ENCODE measurements at places on chromosomes 2 and 18.

- DNase-seq: no peak
Measured at GRCh38 chr2:85661139-85661858, 6.7 kb downstream of the SFTPB start.

DNA sequence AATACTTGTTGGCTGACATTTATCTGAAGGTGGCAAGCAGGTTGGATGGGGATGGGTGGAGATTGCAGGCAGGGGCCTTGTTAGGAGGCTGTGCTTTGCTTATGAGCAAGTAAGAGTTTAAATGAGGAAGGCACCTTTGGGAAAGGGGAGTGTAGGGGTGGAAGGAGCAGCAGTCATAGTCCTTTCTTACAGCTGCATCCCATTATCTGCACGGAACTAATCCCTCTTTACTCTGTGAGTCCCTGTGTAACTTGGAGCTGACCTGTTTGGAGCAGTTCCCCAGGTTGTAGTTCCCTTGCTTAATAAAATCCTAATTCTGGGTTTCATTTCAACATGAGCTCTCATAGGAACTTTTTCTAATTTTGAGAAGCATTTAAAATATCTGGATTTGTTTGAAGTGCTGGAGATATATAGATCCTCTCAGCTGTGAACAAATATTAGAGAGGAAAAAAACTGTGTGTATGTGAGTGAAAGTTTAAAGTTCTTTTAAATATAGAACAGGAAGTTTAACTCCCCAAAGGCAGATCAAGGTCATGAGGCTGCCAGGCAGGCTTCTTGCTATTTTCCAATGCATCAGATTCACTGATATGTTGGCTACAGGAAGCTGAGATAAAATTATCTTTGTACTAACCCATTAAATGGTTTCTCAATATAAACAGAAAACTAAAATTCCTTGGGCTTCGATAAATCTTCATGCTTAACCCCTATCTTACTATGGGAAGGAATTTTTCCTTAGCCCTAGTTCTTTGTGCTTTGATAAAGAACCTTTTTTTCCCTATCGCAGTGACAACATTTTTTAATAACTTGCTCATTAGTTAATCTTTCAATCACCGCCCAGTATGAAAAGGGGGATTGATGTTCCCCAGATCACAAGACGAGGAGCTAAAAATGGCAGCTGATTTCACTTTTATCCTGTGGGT is 104.6 kb upstream of the EML6 start:
- DNase-seq: no peak

DNA sequence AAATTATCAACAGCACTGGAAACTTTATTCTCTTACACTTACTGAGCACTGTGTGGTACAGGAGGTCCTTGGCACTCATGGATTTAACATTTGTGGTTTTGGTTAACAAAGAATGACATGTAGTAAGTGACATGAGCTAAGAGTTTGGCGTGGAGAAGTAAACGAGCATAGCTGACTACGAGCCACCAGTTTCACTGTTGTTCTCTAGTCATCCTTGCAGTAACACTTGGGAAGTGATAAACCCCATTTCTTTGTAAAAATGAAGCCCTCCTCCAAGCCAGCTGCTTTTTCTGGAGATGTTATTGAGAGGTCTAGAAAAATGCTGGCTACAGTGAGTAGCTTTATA is 32.7 kb downstream of the QPCT start:
- DNase-seq: no peak

- peak; percentile 41 for DNase-seq
Measured at GRCh38 chr2:19900931-19901441, 797 bp downstream of the TTC32 start.

DNA sequence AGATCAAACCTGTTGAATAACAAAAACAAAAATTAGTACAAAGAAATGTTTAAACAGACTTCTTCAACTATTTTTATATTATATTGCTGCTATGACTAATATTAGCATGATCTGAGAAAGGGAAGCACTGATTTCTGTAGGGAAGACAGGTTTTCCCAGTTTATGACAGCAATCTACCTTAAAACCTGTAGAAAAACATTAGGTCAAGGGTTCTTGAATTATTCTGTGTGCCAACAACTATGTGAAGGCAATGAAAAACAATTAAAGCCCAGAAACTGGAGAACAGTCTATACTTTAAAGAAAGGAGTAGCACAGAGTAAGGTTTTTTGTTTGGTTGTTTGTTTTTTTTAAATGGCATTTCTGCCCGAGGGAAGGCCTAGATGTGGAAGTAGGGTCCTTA is 23.3 kb downstream of the PUM2 start:
- DNase-seq: no peak

DNA sequence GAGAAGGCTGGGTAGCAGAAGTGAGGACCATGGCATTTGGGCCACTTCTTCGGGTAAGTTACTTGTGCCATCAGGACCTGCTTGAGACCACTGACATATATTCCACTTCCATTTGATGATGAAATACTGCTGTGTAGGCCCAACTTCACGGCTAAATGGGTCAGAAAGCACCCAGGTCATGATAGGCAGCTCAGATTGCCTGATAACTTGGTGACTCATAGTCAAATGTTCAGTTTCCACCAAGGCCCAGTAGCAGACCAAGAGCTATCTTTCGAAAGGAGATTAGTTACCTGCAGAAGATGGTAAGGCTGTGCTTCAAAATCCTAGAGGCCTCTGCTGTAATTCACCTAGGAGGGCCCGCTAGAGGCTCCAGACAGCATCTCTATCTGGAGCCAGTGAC is 31.8 kb upstream of the MEX3C start:
- DNase-seq: no peak

GRCh38 chr2:9680082-9680481 is 49.3 kb upstream of the YWHAQ start:
- no peak for DNase-seq

DNA sequence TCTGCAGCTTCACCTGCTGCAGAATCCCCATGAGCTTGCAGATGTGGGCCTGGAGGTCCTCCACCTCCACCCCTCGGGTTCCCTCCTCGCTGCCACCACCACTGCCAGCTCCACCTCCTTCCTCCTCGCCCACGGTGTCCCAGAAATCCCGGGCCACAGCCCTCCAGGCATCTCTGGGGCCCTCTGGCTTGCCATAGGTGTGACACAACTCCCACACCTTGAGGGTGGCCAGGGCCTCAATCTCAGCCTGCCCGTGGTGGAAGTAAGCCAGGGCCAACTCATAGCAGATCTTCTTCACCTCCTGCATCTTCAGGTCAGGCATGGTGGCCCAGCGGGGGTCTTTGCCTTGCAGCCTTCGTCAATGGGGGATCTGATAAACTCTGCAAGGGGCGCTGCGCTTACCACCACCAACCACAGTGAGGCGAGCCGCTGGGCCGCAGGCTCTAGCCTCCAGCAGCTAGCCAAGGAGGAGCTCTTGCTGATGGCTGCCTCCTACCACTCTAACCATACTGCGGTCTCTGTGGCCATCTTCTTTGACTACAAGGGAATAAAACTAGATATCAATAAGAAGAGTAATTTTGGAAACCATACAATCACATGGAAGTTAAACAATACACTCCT is 36.1 kb upstream of the ANKRD62 start:
- no peak for DNase-seq

DNA sequence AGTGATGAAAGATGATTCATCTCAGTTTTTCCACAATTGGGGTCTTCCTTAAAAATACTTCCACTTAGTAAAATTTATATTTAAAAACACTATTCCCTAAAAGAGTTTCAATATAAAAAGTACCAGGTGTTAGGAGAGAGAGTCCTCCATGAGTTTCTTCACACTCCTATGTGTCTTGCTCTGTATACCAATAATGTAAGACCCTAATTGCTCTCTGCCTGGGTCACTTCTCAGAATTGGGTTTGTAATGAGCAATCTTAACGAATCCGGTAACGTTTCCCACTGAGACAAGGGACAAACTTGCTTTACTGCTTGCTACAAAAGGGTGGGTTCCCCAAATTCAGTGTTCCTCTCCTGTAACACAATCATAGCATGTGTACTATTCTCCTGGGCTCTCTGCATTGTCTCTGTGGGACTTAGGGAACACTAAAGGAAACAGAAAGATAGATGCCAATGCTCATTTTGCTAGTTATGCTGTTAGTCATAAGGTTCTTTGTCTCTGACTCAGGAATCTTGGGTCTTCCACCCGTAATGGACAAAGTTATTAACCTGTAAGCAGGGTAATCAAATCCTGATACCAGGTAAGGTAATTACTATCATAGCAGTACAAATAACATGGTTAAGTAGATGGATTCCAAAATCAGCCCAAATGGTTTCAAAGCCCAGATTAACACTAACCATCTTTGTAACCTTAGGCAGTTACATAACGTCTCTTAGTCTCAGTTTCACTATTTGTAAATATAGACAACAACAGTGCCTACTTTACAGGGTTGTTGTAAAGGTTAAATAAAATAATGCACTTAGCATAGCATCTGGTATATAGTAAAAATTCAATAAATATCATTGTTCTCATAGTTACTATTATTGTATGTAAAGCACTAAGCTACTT is 46.3 kb downstream of the ITSN2 start:
- DNase-seq: no peak

- no peak for DNase-seq
Measured at GRCh38 chr2:204205538-204205937, 269.0 kb downstream of the ICOS start.

DNA sequence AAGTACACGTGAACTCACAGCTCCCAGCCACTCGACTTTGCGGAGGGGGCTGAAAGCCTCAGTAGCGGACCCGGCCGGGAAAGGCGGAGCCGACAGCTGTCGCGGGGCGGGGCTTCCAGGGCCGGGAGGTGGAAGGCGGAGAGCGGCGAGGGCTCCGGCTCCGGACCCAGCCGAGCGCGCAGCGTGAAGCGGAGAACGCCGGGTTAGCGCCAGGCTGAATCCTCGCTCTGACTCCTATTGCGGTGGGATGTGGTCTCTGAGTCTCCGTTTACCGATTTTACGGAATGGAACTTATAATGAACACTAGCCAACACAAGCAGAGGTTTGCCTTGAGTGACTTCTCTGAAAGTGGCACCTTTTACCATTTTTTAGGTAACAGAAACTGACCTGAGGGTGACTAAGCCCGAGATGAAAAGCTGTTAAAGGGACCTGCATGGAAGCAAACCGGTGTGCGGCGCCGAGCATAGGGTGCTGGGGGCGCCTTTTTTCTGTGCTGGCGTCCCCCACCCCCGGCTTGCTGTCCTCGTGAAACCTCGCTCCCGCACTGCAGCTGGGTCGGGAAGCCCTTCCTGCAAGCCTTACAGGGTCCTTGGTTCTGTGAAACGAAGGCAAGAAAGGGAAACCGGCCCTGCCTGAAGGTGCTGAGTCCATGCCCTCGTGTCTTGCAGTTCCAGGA is 72.9 kb downstream of the EN1 start:
- no peak for DNase-seq

- no peak for DNase-seq
Measured at GRCh38 chr2:137192366-137193310, 427.3 kb downstream of the THSD7B start.

GRCh38 chr18:33432857-33433256 is 7.7 kb downstream of the CCDC178 start:
- DNase-seq: no peak

- DNase-seq: no peak
Measured at GRCh38 chr2:239610457-239611221, 209.8 kb upstream of the HDAC4 start.

DNA sequence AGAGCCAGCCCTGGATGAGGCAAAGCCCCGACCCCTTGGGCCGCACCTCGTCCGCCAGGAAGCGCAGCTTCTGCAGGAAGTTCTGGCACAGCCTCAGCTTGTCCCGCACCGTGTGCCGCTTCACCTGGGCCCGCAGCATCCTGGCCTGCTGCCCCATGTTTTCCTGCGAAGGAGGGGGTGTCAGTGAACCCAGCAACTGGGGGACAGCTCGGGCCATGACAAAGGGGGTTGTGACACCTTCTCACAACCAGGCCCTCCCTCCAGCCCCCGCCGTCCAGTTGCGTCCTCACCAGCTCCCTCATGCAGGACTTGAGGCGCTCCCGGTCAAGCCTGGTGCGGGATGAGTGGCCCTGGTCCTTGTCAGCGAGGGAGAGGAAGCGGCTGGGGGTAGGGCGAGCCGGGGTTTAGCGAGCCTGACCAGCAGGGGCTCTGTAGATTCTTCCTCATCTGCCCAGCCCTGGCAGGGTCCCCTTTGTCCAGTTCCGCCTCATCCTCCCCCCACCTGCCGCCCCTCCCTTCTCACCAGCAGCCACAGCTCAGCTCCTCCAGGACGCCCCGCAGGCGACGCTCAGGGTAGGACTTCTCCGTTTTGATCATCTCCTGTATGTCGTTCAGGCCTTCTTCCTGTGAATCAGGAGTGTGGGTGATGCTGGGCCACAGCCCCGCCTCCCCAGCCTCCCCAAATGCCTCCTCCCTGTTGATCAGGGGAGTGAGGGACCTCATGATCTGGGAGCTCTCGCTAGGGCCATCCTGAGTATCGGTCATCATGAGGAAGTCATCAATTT is 606 bp downstream of the OTOF start:
- no peak for DNase-seq

DNA sequence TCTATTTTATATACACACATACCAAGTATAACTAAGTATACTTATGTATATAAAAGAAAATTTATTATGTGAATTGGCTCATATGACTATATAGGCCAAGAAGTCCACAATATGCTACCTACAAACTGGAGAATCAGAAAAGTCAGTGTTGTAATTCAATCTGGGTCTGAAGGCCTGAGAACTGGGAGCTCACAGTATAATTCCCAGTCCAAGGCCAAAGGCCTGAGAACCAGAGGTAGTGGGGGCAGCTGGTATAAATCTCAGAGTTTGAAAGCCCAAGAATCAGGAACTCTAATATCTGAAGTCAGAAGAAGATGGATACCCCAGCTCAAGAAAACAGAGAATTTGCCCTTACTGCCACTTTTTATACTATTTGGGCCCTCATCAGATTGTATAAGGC is 38.9 kb upstream of the TFPI start:
- no peak for DNase-seq

GRCh38 chr2:201261906-201262305 is 1.6 kb downstream of the CASP8 start:
- DNase-seq: no peak

DNA sequence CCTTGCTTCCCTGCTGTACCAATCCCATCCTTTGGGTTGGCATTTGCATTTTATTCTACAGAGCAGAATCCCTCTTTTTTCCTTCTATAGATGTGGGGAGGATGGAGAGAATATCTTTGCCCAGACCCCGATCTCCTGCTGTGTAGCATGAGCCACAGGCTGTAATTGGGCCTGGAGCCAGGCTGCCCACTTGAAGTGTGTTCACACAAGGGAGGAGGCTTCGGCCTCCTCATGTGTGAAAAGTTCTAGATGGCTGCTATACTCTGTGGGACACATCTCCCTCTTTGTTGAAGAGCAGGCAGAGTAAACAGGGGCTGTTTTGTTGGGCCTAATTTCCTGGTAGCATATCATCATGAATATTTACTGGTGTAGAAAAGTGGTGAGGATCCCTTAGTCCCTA is 126.3 kb downstream of the XRCC5 start:
- DNase-seq: no peak
